ENCODE measurements at places on chromosomes 4 and X.
A peak's percentile ranks its signal among the peaks of the same experiment; 100 is the strongest.

DNA sequence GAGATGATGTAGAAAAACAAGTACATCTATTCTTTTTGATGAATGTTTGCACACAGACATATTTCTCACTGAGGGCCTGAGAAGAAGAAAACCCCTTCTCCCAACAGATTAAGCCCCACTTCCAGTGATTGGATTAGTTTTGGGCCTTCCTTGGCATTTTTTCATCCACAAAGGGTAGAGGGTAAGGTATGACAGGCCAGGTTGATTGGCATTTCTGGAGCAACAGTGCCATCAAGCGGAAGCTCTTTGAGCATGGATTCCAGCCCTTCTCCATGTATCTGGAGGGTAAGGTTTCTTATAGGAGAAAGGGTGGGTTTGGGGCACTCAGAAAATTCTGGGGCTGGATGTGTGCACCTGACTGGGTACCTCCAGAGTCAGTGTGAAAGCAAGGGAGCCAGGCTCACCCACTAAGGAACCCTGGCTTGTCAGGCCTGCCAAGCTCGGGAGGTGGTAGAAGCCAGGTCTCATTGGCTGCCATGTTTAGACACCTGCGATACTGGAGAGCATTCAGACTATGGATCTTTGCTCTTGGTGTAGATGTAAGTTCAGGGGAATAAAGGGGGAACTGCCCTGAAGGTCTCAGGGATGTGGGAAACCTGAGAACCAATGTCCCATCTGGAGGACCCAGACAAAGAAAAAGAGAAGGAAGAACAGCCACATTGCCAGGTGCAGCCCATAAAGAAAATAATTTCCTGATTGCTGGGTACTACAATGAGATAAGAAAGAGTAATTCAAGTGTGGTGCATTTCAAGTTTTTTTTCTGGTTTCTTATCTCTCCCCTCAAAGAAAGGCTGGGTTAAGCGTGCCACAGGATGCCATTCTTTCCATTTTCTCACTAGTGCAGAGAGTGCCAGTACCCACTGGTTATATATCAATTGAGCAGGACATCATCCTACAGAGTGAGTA is 222.3 kb upstream of the AGTR2 start:
- DNase-seq: no peak

- peak; percentile 21 for DNase-seq
These were observed 29.0 kb downstream of the F9 start for GRCh38 chrX:139559383-139560042.

DNA sequence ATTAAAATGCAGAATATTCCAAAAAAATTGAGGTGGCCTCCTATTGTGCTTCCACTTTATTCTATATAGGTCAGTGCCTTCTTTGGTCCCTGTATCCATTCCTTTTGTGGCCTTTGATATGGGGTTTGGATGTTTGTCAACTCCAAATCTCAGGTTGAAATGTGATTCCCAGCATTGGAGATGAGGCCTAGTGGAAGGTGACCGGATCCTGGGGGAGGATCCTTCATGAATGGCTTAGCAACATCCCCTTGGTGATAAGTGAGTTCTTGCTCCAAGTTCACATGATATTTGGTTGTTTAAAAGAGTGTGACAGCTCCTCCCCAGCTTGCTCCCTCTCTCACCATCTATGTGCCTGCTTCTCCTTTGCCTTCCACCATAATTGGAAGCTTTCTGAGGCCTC is 380.6 kb downstream of the INPP4B start:
- DNase-seq: no peak

GRCh38 chr4:87620491-87620890 is 12.2 kb downstream of the DSPP start:
- DNase-seq: no peak

DNA sequence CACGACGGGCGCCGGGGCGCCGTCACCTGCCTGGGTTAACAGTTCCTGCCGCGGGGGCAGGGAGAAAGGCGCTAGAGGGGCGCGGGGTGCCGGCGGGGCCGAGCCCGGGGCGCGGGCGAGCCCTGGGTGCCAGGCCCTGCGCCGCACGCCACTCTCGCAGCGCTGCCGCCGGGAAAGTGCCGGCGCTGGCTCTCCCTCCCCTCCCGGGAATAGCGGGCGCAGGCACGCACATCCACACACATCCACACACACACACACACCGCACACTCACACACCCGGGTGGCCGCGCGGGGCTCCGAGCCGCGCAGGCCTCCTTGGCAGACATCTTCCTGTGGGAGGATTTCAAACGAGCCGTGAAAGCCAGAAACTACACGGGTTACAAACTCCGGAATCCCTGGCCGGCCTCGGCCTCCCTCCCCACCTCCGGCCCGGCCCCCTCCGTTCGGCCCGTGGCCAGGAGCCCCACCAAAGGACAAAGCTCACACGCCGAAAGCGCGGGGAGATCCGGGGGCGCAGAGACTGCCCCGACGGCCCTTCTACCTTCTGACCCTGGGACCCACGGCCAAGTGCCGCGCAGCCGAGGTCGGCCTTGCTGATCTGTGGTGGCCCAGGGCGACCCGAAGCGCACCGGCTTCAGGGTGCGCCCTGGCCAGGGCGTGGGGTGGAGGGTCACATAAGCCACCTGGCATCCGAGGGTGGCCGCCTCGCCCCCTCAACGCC is 92.3 kb downstream of the BCOR start:
- no peak for DNase-seq

DNA sequence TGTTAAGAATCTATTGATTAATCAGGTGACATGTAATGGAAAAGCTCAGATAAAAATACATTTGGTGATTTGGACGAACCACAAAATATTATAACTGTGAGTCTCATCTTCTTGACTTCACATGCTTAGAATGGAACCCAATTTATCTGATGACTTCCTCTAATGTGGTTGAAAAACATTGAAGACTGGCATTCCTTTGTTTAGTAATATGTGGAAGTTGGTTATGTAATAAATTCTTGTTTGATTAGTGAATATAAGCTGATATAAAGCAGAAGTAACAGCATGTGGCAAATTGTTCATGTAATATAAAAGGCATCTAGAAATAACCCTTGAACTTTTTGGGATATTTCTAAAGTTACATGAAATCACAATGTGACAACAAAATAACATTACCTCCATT is 9.7 kb downstream of the GIMD1 start:
- peak; percentile 86 for DNase-seq

DNA sequence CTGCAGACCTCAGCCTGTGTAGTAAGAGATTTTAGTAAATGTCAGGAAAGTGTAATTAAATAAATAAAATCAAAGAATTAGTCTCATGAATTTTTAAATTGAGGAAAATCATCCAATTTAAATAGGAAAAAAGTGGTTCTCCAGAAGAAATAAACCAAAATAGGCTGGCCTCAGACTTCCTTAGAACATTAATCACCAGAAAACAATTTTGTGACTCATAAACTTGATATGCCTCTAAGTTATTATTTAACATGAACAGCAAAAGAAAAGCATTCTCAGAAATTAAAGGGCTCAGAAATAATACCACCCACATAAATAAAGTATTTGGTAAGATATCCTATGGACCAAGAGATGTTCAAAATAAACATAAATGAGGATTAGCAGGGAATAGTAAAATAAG is 14.3 kb downstream of the FAM47B start:
- peak; percentile 57 for DNase-seq

GRCh38 chr4:108531461-108531860 is 88.9 kb upstream of the RPL34 start:
- no peak for DNase-seq
